Stimulated activated CD8-positive, alpha-beta memory T cell treated with anti-CD3 and anti-CD28 coated beads, Interleukin-4, amount 100 ng/mL, for 1 hour (primary cell): ENCODE measurements at places on chromosomes 12 and 14.

- no peak for DNase-seq
Measured at GRCh38 chr12:47867495-47867941, 37.3 kb downstream of the VDR start.

DNA sequence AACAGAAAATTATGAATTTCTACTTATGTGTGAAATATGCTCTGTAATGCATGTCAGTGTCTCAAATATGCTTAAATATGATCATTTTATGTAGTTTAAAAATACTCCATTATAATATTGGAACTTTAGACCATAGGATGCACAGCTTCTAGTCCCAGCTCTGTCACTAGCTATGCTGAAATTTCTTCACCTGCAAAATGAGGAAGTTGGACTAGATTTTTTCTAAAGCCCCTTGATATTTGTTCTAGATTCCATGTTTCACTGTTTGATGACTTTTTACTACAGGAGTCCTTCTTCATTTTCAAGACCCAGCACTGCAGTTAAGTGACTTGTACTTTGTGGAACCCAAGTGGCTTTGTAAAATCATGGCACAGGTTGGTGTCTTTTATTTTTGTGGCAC lies 90.1 kb downstream of the LRRK2 start:
- no peak for DNase-seq

DNA sequence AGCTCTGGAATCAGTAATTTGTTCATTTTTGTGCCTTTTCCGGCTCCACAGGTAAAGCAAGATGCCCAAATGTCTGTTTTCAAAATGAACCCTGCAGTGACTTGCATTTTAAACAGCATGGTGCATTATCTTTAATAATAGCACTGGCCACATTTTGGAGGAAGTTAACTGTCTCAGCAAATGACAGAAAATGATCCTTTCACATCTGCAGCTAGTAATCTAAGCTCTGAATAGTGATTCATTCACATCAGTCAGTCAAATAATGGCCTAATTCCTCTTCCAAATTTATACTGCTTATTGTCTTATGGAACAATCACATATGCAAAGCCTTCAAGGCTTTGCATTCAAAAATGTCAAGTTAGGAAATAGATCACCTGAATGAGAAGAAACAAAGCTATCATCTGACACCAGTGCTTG lies 75.6 kb downstream of the PPM1H start:
- DNase-seq, result no peak

DNA sequence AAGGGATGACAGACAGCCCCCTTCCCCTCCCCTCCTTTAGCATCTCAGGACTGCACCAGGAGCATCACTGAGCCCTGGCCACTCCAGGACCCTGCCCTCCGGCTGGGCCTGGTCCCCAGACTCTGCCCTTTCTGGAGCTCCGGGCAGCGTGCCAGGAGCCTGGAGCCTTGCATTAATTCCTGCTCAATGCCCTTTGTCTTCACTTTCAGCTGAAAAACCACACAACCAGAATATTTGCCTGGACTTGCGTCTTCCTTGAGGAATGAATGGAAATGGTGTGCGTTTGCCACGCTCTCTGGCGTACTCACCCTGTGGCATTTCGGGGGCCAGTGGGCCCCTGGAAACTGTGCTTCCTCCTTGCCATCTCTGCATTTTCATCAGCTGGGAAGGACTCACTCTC lies 8.5 kb upstream of the RFLNA start:
- no peak for DNase-seq

GRCh38 chr12:117884161-117884560 lies 84.6 kb downstream of the KSR2 start:
- DNase-seq, result no peak

DNA sequence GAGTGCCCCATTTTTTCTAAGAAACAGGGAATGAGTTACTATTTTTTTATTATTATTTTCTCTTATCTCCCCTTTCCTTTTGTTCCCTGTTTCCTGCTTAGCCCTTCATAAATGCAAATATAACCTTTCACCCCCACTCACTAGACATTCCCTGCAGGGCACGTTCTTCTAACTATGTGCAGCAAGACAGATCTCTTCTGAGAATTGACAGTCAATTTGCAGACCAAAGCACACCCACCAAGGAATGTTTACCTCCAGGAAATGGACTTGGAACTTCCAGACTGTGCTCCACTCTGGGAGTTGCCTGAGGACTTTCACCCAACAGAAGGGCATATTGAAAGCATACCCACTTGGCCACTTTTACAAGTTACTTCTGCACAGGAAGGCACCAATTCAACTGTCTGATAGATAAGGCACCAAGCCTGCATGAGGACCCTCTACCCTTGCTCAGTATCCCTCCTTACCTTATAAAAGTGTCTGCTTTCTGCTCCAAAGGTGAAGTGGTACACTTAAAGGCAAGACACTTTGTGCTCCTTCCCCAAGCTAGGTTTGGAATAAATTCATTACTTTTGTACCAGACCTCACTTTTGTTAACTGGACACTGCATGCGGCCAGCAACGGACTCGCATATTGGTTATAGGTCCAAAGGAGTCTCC lies 6.5 kb downstream of the TAS2R19 start:
- no peak for DNase-seq

DNA sequence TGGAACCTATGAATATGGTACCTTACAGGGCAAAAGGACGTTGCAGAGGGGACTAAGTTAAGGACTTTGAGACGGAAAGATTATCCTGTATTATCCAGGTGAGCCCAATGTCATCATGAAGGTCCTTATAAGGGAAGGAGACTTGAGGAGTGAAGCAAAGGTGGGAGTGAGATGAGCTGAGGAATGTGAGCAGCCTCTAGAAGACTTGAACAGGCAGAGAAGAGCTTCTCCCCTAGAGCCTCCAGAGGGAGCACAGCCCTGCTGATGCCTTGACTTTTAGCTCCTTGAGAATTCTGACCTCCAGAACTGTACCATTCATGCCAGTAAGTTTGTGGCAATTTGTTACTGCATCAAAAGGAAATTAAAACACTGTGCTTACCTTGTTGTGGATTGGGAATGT lies 41.8 kb upstream of the DCD start:
- DNase-seq, result no peak

DNA sequence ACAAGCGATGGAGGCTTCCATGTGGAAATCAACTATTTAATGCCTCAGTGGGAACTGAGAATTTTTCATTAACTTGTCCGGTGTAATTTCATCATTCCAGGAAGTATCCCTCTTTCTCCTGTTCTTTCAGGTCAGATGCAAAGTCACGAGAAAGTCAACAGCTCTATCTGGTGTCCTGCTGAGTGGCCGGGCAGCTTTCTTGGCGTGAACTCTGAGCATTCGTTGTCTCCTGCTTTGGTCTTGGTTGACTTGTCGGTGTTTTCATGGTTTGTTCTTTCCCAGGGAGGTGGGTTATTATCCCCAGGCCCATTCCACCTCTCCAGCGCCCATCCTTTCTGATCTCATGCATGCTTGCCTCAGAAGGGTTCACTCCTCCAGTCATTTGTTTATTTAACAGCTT lies 149.1 kb downstream of the GLT1D1 start:
- DNase-seq, result no peak

GRCh38 chr14:103091041-103091882 lies 3.3 kb upstream of the EXOC3L4 start:
- DNase-seq, result peak; percentile 64

- DNase-seq, result no peak
Measured at GRCh38 chr12:32034045-32034444, 72.6 kb upstream of the BICD1 start.

DNA sequence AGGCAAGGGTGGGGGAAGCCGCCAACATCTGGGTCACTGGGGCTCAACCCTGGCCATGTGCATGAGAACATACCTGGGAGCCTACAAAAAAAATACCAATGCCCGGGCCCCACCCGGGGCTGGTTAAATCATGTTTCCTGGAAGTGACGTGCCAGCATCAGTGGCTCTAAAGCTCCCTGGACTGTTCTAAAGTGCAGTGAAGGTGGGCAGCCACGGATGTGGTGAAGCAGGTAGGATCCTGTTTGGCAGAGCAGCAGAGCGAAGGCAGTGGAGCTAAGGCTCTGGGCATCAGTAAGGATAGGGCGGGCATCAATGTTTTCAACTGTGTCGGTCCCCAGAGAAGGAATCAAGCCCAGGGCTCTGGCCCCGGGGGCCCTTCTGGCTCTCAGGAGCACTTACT lies 525 bp upstream of the GPR68 start:
- no peak for DNase-seq

DNA sequence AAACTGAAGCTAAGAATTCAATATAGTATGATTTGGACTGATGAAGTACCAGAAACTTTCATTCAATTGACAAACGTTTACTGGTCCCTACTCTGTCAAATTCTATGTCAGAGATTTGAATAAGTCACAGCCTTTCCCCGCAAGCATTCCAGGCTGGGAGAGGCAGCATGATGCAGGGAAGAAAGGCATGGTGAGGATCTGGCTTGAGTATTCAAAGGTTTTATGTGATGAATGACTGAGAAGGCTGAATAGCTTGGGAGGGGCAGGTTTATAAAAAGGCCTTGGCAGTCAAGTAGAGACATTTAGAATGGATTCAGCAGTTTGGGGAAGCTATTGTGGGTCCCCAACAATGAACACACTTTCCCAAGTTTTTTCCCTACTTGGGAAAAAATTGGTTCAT lies 431.8 kb downstream of the DPF3 start:
- no peak for DNase-seq

- DNase-seq, result no peak
Measured at GRCh38 chr14:49982501-49982951, 89.6 kb downstream of the ARF6 start.

DNA sequence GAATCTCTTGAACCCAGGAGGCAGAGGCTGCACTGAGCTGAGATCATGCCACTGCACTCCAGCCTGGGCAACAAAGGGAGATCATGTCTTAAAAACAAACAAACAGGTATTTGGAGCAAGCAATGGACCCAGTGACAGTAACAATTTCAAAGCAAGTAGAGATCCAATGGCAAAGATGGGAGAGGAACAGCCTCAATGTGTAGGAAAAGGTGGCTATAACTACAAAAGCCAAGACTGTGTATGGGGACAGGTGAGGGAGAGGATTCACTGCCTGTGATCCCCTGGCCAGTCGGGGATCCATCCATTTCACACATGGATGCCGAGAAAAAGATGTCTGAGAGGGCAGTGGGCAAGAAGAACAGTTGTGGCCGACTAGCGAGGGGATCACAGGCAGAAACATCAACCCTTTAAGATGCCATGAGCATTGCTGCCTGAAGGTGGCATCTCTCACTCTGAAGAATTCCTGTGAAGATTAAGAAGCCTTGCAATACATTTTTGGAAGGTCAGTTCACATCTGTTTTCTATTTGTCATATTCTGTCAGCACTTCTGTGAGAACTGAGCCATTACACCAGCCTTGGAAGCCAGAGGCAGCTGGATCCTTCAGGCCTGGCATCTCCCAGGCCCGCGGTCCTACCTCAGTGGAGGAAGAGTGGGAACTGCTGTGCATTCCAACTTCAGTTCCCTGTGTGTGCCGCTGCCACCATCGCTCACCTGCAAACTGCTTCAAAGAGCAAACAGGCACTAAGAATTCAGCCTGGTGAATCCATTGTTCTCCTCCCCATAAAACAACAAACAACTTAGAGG lies 54.5 kb upstream of the FRS2 start:
- DNase-seq, result no peak

GRCh38 chr12:58657190-58657589 lies 263.1 kb downstream of the LRIG3 start:
- DNase-seq, result no peak

- no peak for DNase-seq
Measured at GRCh38 chr12:82866227-82866775, 179.6 kb downstream of the TMTC2 start.

DNA sequence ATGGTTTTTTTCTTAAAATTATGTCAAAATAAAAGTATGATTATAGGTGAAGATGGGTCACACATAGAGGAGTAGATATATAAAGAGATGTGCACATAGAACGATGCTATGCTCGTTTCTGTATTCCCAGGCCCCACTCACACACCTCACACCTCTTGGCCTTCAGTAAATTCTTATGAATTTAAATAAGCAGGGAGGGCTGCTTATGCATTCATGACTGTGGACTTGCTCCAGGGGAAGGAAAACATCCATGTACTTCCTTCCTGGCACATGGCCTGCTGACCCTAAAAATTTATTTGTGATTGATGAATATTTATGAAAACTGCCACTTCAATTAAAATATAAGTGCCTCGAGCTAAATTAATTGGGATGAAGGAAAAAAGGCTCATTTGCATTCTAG lies 1306.7 kb upstream of the TMEM132C start:
- no peak for DNase-seq

DNA sequence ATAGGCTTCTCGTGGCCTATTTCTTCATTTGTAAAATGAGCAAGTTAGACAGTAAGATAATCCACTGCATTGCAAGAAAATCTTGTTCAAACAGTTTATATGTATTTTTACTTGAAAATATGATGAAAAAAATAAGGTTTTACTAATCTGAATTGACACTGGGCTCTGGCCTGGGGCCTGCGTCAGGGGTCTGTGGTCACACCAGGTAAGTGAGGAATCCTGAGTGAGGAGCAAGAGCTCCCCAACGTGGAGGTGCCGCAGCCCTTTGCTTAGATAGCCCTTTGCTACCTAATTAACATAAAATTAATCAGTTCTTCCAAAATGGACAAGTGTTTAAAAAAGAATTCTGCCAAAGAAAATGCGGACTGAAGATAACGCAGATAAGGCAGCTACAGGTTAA lies 39.1 kb upstream of the STAB2 start:
- DNase-seq, result no peak

DNA sequence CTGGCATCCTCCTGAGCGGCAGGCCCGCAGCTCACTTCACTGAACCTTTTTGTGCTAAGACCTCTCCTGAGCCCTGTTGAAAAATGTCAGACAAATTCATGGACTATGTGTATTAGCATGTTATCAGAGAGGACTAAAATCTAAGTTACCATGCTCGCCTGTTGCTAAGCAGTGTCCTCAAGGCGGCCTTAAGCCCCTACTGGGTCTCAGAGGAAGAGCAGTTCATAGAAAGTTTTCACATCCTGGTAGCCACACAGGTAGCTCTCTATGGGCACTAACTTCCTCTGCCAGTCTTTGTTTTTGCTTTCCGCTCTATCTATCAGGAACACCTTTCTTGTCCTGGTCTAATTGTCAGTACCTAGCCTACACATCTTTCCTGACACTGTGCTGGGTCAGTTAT lies 306.6 kb upstream of the MIS18BP1 start:
- no peak for DNase-seq

DNA sequence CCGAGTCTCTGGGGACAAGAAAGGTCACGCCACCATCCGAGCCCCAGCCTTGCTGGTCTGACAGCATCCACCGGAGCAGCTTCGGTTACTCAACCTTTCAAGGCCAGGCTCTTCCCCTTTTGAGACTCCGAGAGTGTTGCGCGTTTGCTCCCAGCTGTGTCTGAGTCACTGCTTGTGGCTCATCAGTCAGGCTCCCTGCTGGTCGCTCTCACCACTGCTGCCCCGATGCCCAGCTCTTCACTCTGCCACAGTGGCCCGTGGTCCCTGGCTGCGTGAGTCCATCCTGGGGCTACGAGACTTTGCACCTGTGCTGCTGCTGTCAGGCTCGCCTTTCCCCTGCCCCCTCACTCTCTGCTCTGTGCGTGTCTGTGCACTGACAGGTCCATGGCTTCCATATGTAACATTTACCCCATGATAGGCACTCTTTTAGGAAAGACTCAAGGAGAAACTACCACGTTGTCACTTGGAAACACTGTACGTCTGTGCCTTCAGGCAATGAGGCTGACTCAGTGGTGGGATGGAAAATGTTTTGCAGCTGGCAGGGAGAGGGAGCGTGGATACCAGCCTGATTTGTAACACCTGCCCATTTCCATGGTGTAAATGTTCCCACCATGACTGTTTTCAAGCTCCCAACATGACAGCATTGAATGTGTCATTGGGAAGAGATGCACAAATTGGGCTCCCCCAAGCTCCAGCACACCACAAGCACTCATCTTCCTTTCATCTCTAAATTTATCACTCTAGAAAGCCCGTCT lies 350.7 kb downstream of the TMEM132D start:
- no peak for DNase-seq
